Fibroblast of mammary gland (primary cell): ENCODE measurements at places on chromosomes 2 and 18.

DNA sequence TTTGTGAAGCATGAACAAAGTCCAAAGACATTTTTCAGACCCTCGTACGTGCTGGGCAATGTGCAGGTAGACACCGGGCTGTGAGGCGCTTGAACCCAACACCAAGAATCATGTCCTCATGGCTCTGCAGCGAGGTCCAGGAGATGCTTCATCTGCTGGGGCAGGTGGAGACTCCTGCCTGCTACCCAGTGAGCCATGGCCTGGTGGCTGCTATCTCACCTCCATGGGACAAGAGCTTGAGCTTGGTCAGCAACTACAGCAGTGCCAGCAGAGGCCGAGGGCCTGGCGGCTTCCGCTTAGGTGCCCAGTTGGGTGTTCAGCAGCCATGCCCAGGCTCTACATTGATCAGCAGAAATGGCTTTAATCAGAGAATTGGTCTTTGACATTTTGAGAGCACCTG, 281.0 kb upstream of the HS6ST1 start:
- no peak for DNase-seq

DNA sequence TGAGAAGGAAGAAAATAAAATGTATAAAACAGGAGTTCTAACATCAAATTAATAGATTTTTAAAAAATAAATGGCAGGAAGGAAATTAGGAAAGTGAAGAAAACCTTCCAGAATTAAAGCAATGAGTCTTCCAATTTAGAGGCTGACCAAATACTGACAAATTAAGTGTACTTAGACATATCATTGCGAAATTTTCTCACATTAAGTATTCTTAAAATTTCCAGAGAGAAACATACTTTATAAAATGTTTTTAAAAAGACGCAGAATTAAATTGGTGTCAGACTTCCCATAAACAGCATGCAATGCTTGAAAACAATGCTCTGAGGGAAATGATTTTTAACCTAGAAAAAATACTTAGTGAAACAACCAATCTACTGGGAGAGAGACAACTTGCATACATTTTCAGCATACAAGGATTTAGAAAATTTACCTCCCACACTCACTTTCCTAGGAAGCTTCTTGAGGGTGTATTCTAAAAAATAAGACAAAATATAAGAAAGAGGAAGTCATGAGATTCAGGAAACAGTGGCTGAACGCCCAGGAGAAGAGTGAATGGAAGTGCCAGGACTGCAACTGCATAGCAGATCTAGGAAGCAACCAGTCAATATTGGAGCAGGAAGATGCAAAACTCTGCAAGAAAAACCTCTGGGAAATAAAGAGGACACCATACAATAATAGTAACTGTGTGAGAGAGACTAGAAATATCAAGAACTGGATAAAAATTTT, 339.9 kb downstream of the ADCYAP1 start:
- no peak for DNase-seq

GRCh38 chr2:36287363-36288275, 68.0 kb upstream of the CRIM1 start:
- DNase-seq: peak; percentile 5

DNA sequence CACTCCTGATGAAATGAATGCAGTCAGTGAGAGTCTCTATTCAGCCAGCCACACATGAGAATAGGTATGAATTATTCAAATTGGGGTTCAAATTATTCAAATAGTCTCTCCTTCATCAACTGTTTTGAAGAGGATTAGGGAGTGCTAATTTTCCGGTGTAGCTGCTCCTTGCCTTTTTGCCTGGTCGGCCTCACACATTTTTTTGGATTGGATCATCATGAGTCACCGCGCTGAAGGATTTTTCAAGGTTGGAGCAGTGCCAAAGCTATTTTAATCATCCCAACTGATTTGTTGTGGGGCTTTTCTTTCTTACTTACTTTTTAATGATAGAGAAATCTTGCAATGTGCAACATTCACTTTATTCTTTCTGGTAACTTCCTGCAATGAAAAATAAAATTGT, 2.4 kb upstream of the DTNA start:
- peak; percentile 95 for DNase-seq

GRCh38 chr2:240204431-240205276, 64.2 kb upstream of the OTOS start:
- no peak for DNase-seq

DNA sequence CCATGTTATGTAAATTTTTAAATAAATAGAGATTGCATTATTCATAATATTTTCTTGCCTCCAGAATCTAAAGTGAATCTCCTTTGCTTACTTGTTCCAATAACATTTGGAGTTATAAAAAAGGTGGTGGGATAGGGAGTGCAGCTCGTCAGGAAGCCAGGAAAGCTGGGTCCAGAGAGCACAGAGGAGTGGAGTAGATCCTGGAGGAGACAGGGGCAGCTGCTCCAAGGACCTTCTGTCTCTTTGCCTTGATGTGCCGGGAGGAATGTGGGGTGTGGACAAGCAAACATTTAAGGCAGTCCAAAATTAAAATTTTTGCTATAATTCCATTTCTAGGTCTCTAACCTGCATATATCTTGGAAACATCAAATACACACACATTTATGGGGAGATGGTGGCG, 29.3 kb downstream of the HAUS1 start:
- no peak for DNase-seq

DNA sequence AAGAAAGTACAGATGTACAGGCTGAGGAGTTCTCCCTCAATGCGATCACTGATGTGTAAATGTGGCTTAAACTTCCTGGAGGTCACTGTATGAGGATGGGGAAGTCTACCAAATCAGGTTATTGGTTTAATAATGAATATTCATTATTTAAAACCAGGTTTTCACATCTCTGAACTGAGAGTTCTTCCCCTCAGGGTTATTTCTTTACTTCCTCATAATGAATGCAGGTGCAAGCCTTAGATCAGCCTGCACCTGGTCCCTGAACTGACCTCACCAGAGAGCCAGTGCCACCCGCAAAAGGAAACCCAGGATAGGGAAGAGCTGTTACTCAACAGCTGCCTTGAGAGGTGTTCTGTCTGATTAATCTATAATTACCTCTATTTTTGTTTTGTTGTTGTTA, 369.0 kb downstream of the EPHA4 start:
- DNase-seq: no peak

DNA sequence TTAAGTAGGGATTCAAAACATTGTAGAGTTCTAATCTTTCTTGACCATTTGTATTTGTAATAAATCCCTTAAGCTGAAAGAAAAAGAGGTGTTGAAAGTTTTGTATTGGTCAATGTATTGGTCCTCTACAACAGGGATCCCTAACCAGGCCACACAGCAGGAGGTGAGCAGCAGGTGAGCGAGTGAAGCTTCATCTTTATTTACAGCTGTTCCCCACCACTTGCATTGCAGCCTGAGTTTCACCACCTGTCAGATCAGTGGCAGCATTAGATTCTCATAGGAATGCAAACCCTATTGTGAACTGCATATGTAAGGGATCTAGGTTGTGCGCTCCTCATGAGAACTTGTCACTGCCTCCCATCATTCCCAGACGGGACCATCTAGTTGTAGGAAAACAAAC, 715.7 kb upstream of the NXPH2 start:
- DNase-seq: no peak

DNA sequence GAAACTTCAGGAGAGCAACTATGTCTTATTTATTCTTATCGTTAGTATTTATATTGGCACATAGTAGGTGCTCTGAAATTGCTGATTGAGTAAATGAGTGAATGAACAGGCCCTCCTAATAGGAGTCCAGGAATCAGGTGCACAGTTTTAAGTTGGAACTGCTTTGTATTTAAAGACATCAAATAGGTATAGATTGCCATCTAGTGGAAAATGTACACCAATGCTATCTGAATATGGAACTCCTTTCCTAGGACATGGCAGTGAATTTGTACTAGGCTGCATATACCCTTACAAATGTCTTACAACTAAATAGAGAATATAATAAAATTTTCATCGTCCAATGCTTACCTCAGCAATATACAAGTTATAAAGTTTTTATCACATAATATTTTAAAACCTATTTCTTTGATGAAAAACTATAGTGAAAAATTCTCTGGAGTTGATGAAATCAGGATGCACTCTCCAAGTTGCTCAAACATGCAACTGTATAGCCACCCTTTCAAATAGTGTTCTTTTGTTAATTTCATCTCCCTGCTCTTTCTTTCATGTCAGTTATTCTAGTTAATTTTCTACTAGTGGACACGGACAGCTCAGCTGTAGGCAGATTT, 318.9 kb upstream of the SYT4 start:
- peak; percentile 45 for DNase-seq

DNA sequence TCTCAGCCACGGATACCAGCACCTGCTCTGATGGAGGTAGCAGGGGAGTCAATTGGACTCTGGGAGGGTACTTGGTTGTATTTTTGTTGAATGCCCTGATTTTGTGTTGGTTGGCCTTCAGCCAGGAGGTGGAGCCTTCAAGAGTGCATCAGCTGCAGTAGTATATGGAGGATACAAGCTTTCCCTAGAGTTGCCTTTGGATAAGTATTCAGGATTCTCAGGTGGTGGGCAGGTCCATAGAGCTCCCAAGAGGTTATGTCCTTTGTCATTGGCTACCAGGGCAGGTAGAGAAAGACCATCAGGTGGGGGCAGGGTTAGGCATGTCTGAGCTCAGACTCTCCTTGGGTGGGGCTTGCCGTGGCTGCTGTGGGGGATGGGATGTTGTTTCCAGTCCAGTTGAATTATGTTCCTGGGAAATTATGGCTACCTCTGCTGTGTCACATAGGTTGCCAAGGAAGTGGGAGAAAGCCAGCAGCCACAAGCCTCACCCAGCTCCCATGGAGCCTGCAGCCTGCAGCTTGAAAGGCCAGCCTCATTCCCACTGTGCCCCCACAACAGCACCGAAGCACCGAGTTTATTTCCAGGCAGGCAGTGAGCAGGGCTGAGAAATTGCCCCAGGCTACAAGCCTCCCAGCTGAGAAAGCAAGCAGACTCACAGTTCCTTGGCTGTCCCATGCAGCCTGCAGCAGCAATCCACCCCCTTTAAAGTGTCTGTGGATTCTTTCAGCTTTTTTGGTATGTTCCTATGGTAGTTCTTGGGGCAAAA, 38.6 kb upstream of the CHST9 start:
- no peak for DNase-seq

- DNase-seq: no peak
These were observed 431.6 kb upstream of the VRK2 start for GRCh38 chr2:57614988-57615387.

DNA sequence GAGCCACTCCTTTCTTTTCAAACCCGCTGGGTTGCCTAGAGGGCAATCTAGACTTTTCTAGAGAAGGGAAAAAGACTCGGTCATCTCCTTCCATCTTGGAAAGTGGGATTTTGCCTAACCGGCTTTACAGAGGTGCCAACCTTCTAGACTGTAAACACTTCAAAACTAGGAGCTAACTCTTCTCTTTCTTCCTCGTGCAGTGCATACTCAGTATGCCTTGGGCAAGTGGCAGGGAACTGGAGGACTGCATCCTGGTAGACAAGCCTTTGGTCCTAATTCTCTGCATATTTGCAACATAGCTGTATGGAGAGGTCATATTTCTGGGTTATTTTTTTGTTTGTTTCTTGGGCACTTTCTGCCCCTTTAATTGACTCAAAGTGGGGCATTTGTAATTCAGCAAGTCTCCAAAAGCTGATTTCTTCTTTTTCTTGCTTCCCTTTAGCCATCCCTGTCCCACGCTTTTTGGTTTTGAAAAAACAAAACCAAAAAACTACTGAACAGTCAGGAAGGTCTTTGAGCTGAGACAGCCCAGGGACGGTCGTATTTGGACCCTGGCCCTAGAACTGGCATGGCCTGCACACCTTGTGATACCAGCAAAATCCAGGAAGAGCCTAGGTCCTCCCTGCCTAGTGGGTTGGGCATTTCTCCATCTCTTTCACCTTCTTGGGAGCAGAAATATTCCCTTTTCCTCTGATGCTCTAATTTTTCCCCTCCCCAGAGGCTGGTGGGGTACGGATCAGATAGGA, 5.8 kb upstream of the GATA6 start:
- DNase-seq: no peak

DNA sequence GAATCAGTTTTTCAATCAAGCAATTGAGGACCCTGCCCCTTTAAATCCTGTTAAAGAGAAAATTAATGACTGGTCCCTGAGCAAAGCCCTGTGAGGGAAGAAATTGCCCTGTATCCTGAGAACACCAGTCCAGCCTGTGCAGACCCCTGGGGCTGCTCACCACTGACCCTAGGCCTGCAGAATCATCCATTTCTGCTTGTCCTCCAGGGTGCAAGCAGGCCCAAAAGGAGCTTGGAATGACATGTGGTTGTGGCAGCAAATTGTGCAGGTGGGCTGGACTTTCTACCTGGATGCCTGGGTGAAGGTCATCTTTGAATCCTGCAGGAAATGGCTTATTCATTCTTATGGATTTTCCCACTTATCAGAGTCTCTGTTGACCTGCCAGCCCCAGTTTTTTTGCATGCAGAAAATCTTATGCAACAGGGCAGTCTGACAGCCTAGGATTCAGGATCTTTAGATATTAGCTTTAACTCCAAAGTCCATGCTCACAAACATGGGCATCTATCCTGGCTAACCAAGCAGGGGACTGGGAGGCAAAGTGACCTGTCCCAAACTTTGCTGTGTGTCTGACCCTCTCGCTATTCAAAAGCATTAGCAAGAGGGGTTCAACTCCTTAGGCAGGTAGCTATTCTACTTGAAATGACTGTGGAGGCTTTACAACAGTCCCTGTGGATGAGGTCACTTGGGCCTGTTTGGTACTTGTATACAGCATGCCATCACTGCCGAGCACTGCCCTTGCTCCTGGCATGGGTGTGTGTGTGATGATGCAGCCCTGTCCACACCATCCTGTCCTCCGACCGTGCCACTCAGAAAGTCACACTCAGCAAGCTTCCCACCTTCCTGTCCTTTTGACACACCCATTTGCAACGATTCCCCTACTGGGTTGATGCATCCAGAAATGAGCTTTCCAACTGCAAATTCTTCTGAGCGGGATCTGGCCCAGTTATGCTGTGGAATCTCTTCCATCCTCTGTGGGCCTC, 85.3 kb downstream of the CAPN13 start:
- no peak for DNase-seq

- peak; percentile 81 for DNase-seq
These were observed 52.7 kb upstream of the NPAS2 start for GRCh38 chr2:100767224-100767653.

DNA sequence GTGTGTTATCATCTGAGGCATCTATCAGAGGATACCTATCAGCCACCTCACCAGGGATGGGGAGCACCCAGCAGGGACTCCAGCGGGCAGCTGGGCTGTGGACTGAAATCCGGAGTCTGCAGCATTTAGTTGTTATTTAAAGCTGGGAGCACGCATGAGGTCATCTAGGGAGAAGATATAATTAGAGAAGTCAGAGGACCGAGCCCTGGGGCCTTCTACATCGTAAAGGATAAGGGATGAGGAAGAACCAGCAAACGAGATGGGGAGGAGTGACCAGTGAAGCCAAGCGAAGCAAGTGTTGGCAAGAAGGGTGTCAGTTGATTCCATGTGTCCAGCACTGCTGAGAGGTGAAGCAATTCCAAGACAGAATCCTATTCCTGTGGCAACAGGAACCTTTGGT, 70.3 kb downstream of the STEAP3 start:
- DNase-seq: no peak

DNA sequence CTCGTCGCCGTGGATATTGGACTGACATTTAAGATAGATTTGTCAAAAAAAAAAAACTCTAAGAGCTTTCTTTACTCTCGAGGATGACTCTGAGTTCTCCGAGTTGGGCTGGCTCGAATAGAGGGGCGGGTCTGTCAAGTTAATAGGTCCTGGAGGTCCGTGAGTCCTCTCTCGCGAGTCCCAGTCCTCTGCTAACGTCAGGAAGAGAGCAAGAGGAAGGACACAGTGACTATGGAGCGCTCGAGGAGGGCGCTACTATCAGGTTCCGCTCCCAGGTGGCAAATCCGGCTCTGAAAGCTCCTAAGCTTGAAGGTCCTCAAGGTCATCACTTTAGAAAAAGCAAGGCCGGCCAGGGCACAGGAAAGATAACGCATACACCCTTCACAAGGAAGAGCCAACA, 404 bp upstream of the AKAIN1 start:
- DNase-seq: no peak

- DNase-seq: peak; percentile 8
These were observed 49.8 kb downstream of the LDLRAD4 start for GRCh38 chr18:13268158-13269012.
